Lower leg skin (tissue), 4 donors: ENCODE measurements at places on chromosomes 12 and 14.

- DNase-seq: no peak
Observed at GRCh38 chr14:34536951-34537676, 2.4 kb downstream of the EAPP start.

- no peak for DNase-seq
Observed at GRCh38 chr12:44299524-44299923, 463.6 kb downstream of the TMEM117 start.

GRCh38 chr12:113929312-113929989 lies 36.7 kb downstream of the RBM19 start:
- no peak for DNase-seq

GRCh38 chr12:28622406-28622805 lies 432.1 kb downstream of the CCDC91 start:
- DNase-seq: no peak

- DNase-seq: no peak
Observed at GRCh38 chr12:116182359-116183063, 95.0 kb downstream of the MED13L start.

- DNase-seq: no peak
Observed at GRCh38 chr14:71647086-71647784, 285.0 kb upstream of the RGS6 start.

DNA sequence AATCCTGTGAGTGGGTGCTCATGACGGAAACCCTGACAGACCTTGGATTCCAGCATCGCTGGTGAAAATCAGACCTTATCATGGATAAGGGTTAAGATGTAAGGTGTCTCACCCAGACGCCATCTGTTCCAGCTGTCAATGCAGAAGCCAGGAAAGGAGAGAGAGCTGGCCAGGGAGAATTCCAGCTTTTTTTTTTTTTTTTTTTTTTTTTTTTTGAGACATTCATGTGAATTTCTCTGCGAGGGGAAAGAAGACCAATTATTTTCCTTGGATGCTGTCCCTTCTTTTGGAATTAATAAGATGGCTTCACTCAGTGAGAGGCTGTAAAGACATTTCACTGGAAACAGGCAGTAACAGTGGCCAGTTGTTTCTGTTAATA lies 1.8 kb downstream of the TRAF3 start:
- no peak for DNase-seq

- no peak for DNase-seq
Observed at GRCh38 chr14:104883681-104884361, 18.8 kb downstream of the CEP170B start.

DNA sequence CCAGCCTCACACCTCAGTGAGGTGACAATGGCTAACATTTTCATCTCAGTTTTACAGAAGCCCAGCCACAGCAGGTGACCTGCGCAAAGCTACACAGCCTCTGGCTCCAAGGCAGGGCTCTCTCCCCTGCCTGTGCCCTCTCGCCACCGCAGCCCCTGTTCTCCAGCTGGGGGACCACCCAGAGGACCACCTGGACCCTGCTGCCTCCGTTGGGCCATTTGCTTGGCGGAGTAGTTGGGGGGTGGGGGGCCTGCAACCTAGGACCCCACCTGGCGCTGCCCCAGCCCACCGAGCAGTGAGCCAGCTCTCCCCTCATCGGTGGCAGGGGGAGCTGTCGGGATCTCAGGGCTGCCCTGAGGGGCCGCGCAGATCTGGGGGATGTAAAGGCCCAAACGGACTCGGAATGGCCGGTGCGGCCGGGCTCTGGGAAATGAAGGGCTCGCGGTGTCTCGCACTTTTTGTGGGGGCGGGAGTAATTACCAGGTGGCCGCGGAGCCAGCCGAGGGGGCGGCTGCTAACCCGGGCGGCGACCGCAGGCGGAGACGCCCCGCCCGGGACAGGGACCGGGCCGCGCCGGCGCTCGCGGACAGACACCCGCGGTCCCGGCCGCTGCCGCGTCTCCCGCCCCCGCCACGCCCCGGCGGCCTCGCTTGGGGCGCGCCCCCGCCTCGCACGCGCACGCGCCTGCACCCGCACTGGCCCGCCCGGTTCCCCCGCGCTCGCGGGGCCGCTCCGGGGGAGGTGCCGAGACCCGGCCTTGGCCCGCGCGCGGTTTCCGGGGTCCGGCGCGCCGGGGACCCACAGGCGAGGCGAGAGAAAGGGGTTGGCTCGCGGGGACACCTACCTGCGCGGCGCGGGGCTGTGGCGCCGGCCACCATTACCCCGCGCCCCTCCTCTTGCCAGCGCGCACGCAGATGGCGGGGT lies 8.6 kb upstream of the GPR68 start:
- no peak for DNase-seq

DNA sequence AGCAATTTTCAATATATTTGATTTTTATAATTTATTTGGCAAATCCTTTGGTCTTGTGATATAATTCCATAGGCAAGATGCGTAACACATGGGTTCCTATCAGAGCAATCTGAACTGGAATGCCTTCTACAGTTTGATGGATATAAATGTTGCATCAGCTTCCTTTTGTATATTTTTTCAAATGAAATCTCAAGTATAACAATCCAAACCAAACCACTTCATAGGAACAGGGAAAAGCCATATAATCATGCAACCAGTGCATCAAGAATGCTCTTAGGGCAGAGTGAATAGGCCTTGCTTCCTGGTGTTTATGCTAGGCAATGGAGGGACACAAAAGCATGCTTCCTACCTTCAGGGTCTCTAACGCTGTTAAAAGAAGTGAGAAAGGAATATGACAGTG lies 34.5 kb downstream of the EFCAB11 start:
- DNase-seq: no peak
